Activated CD4-positive, alpha-beta T cell treated with anti-CD3 and anti-CD28 coated beads, Interleukin-2, Interleukin-4, amounts not matched to agents 100 ng/mL and 50 ng/mL, durations not matched to agents 16 hours and 8 hours (primary cell): ENCODE measurements at places on chromosomes 2 and 18.

- DNase-seq, result no peak
Observed at GRCh38 chr18:34509879-34510586, 200.1 kb upstream of the DTNA start.

DNA sequence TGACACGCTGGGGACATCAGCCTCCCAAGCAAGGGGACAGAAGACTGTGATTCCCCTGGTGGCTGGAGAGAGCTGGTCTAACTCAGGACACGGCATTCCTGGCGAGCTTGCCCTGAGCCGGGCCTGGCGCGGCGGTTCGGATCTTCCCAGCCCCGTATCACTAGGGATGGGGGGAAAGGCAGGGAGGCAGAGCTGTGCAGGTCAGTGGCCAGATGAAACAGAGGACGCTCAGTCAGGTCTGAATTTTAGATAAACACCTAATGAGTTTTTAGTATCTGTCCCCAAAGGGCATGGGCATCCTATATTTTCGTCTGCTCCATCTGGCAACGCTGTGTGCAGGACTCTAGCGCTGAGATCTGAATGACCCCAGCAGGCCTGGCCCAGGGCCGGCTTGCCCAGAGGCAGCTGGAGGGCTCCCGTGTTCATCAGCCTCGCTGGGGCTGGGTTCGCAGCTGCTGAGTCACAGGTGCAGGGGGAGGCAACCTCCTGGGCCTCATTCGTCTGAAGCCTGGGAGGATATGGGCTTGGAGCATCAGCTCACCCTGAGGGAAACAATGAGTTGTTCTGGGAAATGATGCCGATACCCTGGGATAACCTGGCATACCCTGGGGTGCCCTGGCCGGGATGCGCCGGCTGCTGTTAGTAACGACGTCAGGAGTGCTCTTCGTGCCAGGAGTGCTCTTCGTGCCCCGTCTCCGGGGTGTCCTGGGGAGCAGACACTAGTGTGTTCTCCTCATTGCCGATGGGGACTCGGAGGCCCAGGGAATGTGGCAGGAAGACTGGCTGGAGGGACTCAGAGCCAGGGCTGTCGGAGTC lies 48.1 kb upstream of the HPCAL1 start:
- DNase-seq, result no peak

GRCh38 chr2:3210257-3210656 lies 167.4 kb downstream of the EIPR1 start:
- DNase-seq, result no peak

GRCh38 chr2:231710799-231711676 lies 2.7 kb downstream of the PTMA start:
- DNase-seq, result no peak

GRCh38 chr18:77897606-77898005 lies 648.0 kb downstream of the GALR1 start:
- no peak for DNase-seq
